Activated CD4-positive, alpha-beta T cell treated with anti-CD3 and anti-CD28 coated beads, Interleukin-2, Interleukin-4, amounts not matched to agents 100 ng/mL and 50 ng/mL, durations not matched to agents 16 hours and 8 hours (primary cell): ENCODE measurements at places on chromosomes 3 and 15.

DNA sequence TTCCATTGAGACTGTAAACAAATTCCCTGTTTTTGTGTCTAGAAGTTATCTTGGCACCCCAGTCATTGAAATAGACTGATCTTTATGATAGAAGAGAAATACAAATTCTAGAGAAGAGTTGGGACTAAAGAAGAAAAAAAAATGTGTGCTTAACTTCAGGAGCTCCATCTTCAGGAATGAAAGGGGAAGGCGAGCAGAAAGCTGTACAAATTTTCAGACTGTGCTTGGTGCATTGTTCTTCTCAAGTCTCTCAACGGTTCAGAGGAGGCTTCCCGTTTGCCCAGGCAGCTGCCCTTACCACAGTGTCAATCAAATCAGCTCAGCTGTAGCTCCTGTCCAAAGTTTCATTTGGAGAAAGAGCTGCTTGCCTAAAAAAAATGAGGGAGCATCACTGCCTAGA, 41.7 kb downstream of the OXSM start:
- no peak for DNase-seq

GRCh38 chr15:66481107-66481856, 16.3 kb downstream of the SNAPC5 start:
- DNase-seq, result no peak

DNA sequence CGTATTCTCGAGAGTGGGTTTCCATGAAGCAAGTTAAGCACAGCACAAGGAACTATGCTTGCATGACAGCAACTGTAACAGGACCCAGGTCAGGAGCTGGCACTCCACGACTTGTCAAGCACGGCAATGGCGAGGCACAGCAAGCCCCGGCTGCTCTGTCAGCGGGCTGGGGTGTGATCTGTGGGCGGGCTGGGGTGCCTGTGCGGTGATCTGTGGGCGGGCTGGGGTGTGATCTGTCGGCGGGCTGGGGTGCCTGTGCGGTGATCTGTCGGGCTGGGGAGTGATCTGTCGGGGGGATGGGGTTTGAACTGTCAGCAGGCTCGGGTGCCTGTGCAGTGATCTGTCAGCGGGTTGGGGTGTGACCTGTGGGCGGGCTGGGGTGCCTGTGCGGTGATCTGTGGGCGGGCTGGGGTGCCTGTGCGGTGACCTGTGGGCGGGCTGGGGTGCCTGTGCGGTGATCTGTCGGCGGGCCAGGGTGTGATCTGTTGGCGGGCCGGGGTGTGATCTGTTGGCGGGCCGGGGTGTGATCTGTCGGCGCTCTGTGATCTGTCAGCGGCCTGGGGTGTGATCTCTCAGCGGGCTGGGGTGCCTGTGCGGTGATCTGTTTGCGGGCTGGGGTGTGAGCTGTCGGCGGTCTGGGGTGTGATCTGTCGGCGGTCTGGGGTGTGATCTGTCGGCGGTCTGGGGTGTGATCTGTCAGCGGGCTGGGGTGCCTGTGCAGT, 205.7 kb downstream of the XXYLT1 start:
- no peak for DNase-seq

GRCh38 chr15:68080334-68080733, 26.2 kb downstream of the PIAS1 start:
- no peak for DNase-seq

DNA sequence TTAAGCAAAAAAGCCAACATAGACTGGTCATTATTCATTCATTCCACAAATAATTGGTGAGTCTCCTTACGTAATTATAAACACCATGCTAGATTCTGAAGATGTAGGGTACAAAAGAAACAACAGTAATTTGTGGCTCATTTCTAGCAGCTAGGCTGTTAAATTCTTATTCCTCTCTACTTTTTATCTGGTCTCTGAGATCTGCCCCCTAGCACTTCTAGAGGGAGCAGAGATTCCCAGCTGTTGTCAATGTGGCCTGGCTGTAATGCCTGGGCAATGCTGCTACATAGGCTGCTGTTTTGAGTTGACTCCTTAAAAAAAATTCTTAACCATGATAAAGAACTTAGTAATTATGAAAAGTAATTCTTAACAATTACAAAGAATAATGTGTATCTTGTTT, 434.9 kb upstream of the THRB start:
- no peak for DNase-seq

DNA sequence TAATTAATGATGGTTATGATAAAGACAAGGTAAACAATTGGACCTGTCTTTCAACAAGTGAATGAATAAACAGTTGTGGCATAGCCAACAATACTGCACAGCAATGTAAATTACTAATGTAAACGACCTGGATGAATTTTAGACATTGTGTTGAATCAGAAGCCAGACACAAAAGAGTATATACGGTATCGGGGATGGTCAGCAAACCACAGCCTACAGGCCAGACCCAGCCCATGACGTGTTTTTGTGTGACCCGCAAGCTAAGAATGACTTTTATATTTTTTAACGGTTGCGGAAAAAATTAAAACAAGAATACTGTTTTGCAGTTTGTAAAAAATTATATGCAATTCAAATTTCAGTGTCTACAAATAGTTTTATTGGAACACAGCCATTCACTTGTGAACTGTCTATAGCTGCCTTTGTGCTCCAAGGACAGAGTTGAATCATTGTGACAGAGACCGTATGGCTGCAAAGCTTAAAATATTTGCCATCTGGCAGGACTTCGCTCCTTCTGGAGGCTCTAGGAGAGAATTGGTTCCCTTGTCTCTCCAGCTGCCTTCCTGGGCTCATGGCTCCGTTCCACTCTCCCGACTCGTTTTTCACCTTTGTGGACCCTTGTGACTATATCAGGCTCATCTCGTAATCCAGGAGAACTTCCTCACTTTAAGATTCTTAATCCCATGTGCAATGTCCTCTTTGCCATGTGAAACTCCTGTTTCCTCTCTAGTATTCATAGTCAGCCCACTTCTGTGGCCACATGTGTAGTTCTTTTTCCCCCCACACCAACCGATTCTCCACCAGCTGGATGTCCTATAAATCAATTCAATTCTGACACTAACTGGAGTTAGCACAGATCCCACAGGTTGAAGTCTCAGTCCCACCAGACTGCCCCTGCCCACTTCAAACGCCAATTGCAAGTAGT, 72.7 kb downstream of the CMTM8 start:
- DNase-seq, result no peak

GRCh38 chr3:53775018-53775417, 71.2 kb downstream of the CHDH start:
- no peak for DNase-seq

DNA sequence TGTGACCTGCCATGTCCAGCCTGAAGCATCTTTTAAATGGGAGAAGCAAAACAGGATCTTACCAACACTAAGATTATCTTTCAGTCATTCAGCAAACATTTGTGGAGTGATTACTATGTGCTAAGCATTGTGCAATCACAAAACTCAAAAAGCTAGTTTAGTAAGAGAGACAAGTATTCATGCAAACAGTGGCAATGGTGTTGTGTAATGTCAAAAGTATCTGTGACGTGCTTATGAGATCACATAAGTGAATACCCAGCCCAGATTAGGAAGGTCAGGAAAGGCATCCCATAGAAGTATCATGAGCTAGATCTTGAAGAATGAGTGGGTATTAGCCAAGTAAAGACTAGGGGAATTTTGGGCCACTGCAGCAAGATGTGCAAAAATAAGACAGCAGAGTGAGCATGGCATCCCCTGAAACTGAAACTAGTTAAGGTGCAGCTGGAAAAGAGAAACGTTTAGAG, 32.1 kb downstream of the SEC62 start:
- DNase-seq, result peak; percentile 6

- DNase-seq, result no peak
Measured at GRCh38 chr3:161096771-161097367, 8.3 kb downstream of the B3GALNT1 start.

- DNase-seq, result no peak
Measured at GRCh38 chr15:57216288-57216687, 160.0 kb upstream of the CGNL1 start.

DNA sequence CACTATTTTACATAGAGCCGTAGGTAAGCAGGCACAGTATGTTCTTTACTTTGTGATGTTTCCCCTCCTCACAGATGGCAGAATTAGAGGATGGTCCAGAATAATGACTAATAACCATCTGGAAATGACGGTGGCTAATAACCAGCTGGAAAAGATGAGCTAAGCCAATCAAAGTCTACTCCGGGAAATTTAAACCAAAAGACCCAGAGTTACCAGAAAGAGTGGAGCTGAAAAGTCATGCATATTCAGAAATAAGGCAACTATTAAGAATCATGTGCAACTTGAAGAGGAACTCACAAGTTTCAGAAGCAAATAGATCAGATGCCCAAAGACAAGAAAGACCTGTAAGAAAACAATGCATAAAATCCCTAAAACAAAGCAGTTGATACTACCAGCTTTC, 33.6 kb downstream of the DMXL2 start:
- DNase-seq, result no peak

DNA sequence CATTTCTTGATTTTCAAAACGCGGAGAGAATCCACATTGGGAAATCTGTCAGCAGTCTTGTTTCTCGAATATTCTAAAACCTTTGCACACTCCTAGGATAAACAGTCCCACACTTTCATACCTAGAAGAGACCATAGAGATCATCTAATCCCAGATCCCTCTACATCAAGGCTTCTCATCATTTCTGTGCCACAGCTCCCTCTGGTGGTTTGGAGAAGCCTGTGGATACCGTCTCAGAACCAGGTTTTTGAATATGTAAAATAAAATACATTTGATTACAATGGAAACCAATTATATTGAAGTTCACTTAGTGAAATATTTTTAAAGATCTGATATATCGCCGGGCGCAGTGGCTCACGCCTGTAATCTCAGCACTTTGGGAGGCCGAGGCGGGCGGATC, 211.9 kb upstream of the GOLGA6L4 start:
- peak; percentile 46 for DNase-seq

DNA sequence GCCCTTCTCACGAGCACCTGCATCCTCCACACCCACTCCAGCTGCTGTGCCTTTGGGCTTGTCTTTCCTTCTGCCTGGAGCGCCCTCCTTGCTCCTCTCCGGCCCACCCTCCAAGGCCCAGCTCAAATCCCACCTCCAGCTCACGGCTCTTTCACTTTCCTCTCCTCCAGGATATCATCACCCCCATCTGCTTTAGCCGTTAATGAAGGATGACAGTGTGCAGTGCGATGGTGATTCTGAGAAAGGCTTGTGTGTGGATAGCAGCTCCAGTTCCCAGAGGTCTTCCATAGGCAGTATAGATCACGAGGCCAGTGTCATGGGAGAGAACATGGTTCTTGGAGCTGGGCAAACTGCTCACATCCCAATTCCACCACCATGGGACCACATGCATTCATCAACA, 237.4 kb downstream of the TLE3 start:
- DNase-seq, result no peak

DNA sequence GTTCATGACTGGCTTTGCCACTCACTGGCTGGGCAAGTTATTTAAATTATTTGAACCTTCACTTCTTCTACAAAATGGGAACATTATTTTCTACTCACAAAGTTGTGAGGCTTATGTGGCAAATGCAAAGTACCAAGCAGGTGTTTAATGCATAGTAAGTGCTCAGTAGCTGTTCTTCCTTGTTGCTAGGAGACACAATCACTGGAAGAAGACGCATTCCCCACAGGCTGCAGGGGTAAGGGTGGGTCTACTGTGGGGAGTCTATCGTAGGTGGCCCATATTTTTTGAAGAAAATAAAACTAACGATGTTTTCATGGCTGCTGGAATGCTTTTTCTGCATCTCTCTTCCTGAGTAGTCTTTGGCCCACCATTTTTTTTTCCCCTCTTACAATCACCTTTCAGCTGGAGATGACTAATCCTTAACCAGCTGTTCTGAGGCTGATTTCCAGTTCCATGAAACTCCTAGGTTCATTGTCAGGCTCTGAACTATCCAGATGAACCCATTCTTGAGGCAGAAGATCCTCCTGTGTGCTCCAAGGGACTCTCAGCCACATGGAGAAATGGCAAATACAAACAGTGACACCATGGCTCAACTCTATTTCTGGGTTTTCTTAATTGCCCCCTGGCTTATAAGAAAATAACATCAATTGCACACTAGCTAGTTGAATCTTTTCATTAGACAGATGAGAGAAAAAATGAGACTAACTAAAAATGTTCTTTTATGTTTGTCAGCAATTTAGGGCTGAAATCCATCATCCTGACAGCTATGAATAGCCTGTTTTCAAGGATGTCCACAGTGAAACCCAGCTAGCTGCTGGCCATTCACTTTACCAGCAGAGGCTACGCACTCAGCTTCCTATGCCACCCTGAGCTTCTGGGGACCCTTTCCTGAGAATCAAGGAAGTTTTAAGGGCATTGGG, 108.3 kb upstream of the ETV5 start:
- no peak for DNase-seq

GRCh38 chr3:31377045-31377642, 155.6 kb upstream of the STT3B start:
- peak; percentile 28 for DNase-seq

DNA sequence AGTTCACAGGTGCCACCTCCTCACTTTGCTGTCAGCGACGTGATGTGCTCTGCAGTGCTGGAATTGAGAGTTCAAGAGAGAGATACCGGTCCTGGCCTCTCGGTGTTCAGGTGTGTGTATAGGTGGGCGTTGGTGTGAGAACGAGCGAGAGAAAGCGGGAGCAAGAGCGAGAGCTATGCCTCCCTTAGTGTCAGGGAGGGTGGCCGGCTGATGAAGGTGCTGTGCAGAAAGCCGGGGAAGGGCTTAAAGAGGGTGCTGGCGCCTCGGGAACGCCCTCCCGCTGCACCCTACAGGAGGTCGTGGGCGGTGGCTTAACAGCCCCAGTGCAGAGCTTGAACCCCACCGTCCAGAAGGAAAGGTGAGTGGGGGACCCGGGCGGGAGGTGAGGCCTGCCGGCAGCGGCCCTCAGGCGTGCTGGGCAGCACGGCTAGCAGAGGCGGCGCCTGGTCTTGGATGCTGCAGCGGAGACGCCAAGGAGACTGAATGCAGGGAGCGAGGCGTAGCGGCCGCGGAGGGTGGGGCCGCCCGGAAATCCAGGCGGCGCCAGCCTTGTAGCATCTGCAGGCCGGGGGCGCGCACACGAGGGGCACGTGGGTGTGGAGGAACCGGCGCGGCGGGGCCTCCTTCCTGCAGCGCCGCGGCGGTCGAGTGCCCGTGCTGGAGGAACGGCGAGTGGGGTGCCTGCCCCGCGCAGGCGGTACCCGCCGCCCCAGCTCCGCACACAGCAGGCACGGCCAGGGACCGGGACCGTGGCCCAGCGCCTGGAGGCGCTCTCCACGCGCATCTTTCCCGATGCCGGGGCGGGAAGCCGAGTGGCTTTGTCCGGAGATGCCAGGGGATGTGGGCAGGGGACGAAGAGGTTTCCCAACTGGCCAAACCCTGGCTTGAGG, 246.8 kb upstream of the TOPAZ1 start:
- no peak for DNase-seq

DNA sequence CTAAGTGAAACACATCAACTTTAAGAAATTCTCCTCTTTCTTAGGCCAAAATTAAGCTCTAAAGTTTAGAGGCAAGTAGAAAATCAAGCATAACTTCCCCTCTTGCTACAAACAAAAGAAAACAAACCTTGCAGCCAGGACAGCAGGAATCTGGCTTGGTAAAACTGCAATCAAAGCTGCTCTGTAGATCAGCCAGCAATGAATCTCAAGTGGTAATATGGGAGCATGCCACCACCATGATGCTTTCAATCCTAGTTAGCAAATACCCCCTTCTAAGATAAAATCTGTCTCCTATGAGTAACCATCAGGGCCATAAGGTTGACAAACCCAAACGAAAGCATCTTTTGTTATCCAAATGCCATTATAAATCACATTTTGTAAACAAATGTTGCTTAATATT, 208.3 kb upstream of the PLSCR5 start:
- DNase-seq, result no peak

GRCh38 chr3:41740374-41740886, 221.5 kb downstream of the ULK4 start:
- no peak for DNase-seq

GRCh38 chr15:48003441-48003840, 117.3 kb upstream of the SLC24A5 start:
- DNase-seq, result no peak
